ENCODE measurements at places on chromosomes 6 and 20.

GRCh38 chr6:118656847-118657451, 5.6 kb upstream of the CEP85L start:
- DNase-seq, result no peak

DNA sequence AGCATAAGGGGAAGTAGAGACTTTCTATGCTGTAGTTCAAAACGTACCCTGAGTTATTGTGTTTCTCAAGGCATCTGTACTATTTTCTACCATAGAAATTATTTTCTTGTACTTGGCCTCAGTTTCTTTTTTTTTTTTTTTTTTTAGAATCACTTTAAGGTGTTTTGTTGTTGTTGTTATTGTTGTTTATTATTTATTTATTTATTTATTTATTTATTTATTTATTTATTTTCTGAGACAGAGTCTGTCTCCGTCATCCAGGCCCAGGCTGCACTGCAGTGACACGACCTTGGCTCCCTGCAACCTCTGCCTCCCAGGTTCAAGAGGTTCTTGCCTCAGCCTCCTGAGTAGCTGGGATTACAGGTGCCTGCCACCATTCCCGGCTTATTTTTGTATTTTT, 179.1 kb downstream of the GRIK2 start:
- no peak for DNase-seq

DNA sequence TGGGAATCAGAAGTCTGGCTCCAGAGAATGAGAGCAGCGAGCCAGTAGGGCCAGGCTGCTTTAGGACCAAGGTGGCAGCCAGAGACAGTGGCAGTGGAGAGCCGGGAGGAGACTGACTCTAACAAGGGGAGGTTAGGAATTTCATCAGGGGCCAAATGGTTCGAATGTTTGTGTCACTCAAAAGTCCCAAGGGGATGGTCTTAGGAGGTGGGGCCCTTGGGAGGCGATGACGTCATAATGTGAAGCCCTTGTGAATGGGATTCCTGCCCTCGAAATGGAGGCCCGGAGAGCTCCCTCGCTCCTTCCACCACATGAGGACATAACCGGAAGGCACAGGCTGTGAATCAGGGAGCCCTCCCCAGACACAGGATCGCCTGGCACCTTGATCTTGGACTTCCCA, 299.7 kb downstream of the QKI start:
- DNase-seq, result no peak

- DNase-seq, result no peak
Observed at GRCh38 chr6:89840538-89840937, 10.9 kb downstream of the CASP8AP2 start.

DNA sequence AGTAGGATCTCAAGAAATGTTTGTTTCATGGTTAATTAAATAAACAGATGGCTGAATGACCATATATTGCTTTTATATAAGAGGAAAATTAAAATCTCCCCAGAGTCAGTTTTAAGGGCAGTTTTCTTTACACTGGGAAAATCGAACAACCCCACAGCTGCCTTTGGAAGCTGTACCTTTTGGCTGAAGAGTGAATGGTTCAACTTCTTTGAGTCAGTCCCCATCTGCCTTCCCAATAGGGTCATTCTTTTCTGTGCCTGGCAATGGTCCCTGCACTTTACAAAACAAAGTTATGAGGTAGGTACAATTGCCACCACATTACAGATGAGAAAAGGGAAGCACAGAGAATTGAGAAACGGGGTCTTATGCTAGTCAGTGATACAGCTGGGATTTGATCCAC, 39.5 kb downstream of the TSHZ2 start:
- DNase-seq, result no peak

DNA sequence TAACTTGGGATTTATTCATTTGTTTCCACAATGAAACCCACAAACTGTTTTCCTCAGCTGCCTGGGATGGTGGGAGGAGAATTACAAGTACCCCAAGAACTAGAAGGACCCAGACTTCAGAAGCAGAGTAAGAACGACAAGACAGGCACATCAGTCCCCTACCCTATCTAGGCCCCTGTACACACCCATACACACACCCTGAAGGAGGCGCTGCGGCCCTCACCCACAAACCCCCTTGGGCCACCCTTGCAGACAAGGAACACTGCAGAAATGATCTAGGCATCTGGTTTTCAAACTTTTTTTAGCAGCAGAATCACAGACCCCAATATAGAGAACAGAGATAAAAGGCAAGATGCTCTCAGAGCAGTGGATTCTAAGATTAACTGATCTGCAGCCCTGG, 55.0 kb downstream of the TRERF1 start:
- DNase-seq, result no peak

DNA sequence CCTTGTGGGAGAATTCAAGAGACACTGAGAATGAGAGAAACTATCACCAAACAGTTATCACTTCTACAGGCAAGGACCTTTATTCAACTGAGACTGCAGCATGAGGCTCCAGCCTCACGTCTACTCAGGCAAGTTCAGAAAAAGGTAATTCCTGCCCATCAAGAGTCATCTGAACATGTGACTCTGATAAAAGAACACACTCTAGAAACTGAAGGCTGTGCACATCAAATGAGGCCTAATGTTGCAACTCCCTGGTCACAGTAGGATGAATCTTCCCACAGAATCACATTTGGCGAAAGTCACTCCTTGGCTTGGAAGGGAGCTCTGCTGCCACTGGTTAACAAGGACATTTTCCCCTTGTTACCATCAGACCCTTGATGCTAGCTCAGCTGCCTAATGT, 71.2 kb upstream of the EMILIN3 start:
- DNase-seq, result no peak

DNA sequence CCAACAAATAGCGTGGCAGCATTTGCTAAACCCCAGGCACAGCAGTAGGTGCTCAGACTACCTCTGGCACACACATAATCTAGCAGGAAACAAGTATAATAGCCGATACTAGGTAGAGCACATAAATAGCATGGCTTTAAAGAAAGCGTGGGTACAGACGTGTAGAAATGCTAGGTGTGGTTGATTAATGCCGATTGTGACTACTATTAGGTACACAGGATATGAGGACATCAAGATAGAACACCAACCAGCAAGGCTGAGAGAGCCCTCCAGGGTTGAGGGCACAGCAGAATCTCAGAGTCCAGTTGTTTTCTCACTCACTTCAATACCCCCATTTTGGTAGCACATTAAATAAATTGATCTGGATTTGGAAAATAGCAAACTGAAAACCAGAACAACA, 100.5 kb downstream of the PKHD1 start:
- no peak for DNase-seq

- no peak for DNase-seq
Observed at GRCh38 chr20:11182720-11183119, 508.9 kb upstream of the JAG1 start.

DNA sequence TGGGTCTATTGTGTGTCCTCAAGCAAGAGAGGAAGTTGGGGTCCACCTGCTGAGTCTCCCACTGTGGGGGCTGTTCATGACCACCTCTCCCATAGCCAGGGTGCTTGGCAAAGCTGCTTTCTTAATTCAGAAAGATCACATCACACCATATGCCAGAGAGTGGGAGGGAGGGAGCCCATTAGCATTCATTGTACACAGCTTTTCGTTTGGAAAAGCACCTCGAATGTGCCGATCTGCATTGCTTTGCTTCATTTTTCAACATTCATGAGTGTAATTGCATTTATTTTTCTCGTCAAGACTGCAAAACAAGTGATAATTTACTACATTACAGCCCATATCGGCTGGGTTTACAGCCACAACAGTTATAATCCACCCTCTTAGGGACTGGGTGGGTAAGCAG, 327.3 kb downstream of the PTPRT start:
- DNase-seq, result no peak

DNA sequence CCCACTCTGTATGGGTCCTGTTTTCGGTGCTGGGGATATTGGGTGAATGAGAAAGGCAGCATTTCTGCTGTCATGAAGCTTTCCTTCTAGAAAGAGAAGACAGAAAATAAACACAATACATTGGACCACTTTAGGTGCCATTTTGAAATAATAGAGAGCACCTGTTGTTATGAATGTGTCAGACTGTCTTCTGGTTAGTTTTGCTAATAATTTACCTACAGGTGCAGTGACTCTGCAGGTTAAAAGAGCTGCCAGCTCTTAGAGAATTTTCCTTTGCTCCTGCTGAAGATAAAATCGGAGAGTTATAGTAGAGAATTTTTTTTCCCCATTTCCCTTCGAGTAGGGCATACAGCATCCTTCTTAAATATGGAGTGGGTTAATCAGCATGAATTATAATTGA, 21.9 kb upstream of the GCLC start:
- DNase-seq, result no peak

DNA sequence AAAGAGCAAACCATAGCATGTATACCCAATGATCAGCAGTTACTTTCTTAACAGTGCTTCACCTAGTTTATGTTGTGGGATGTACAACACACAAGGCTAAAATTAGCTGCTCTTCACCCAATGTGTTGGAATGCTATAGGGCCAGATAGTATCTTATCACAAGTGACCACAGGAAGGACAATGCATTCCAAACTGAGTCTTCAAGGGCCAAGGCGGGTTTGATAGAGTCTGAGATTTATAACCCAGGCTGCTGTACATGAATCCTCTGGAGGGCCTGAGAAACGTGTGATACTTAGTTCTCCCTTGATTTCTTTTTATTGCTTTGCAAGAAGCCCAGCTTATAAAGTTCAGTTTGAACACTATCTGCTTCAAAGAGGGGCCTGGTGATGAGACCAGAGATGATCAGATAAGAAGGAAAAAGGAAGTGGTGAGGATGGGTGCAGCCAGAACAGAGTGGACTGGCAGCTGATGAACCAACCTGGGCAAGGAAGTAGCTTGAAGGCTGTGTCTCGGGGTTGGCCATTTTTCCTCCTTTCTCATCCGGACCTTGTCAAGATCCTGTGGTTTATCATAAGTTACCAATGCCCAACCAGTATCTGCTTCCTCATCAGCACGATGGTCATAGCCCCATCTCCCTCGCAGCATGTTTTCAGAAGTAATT, 62.2 kb upstream of the BMP2 start:
- no peak for DNase-seq

DNA sequence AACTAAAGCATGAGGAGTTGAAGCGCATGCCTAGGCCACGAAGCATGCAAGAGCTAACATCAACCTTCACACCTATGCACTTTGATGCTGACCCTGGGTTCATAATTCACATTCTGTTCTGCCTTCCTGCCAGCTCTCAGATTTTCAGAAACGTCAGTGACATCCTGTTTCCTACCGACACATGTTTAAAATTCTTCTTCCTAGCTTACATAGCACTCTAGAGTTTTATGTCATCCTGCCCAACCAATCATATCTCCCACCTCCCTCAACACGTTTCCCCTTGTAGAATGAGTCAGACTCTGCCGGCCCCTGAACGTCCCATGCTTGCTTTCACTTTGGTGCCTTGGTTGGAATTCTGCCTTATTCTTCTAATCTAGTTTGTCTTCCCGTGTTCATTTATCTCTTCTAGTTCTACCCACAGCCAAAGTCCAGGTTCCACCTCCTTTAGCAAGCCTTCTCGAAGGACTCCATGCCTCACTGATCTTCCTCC, 97.2 kb upstream of the MAP7 start:
- DNase-seq, result no peak

- DNase-seq, result no peak
Observed at GRCh38 chr20:8330785-8331695, 199.0 kb downstream of the PLCB1 start.

DNA sequence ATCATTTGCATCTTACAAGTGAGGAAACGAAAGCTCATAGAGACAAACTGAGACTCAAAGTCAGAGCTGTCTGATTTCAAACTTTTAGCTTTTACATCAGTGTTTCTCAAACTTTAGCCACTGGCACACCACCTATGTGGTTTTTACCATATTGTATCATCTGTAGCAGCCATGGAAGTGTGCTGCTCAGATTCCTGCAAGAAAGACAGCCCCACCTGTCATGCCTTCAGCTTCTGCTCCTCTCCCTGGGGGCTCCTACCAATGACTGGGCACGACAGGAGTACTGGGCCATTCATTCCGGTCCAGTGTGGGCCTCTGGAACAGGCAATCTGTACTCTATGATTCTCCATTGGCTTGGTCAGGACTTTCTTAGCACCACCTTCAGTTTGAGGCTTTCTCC, 87.0 kb downstream of the BCAS1 start:
- no peak for DNase-seq

- DNase-seq, result no peak
Observed at GRCh38 chr20:24936526-24937407, 12.3 kb upstream of the CST7 start.

- DNase-seq, result no peak
Observed at GRCh38 chr20:46550461-46550860, at the start of gene OCSTAMP. Gene OCSTAMP (minus strand): TSS chr20:46550654. CDS start chr20:46550560, 94 bp downstream.

- DNase-seq, result no peak
Observed at GRCh38 chr20:20255099-20255498, 112.8 kb upstream of the INSM1 start.

DNA sequence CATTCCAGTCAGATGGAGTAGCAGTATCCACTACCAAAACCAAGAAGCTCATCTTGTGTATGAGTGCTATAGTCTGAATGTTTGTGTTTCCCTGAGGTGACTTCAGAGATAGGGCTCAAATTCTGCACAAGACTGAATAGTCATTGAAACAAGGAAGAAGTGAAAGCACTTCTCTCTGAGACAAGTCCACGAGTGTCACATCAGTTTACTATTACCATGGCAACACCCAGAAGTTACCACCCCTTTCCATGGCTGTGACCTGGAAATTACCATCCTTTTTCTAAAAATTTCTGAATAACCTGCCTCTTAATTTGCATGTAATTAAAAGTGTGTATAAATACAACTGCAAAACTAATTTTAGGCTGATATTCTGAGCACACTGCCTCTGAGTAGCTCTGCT, 682.1 kb upstream of the ADGRB3 start:
- DNase-seq, result no peak

DNA sequence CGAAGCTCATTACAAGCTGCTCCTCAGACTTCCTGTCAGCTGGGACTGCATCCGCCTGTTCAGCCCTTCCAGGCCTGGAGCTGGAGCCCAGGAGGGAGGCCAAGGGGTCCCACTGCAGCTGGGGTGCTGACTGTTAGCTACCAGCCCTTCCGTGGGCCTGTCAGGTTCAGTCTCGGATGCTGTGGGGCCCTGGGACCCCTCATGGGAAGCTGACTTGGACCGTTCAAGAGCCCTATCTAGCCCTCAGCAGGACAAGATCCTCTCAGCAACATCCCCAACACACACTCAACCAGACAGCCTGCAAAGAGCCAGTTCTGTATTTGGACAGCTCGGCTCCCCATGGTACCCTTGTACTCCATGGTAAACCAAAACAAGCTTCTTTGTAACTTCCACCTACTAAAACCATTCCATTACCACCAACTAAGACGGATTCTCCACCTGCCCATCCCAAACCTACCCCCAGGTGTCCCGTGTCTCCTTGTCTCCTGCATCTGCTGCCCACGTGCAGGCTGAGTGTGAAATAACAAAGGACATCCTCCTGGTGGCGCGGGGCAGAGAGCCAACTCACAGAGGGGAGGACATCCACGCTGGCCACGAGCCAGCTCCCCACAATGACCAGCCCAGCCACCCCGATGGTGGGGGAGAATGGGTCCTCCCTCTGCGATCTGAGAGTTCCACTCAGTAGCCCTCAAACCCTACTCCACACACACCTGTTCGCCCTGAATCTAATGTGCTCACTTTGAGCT, 111.2 kb downstream of the TAF4 start:
- DNase-seq, result no peak

GRCh38 chr6:117550078-117550600, 52.2 kb downstream of the GOPC start:
- DNase-seq, result no peak

- no peak for DNase-seq
Observed at GRCh38 chr6:15521582-15521981, 141.2 kb downstream of the DTNBP1 start.

Measured in stimulated activated CD8-positive, alpha-beta memory T cell treated with anti-CD3 and anti-CD28 coated beads, Interleukin-2, amount 100 ng/mL, for 48 hours (primary cell).